ENCODE measurements at places on chromosomes 3 and 15.

DNA sequence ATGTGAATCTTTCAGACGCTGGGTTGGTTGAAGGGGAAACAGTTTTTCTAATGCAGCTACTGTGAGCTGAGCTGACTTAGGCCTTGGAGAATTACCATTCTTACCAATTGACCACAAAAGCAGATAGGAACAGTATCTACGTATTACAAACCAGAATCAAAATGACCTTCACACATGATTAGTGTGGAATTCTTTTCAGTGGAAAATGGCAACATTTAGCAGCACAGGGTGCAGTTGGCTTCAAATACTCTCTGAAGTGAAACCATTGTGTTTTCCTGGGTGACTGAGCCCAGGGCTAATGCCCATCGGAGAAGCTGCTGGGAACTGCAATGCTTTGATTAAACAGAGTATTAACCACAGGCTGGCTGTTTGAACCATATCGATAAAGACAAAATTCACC is 40.2 kb upstream of the GOLGA8J start:
- DNase-seq = no peak

GRCh38 chr3:54800478-54800877 is 127.4 kb downstream of the LRTM1 start:
- no peak for DNase-seq

- no peak for DNase-seq
These were observed 810 bp downstream of the TMEM62 start for GRCh38 chr15:43134157-43134635.

DNA sequence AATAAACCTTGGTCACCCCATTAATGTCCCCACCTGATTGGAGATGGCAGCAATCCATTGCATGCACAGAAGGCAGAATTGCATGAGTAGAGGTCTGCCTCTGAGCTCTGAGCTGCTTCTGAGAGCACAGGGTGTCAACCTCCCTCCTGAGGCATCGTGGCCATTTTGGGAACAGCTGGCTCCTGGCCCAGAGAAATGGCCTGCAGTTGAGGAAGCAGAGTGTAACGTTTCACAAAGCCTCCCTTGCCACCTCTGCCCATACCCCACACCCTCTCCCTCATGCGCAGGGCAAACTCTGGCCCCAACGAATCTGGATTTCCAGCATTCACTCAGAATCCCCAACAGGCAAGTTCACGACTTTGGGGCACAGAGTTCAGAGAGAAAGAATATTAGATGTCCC is 198.9 kb downstream of the ADAMTS9 start:
- no peak for DNase-seq

- DNase-seq = no peak
These were observed 20.4 kb downstream of the MAGI1 start for GRCh38 chr3:66018057-66019033.

- no peak for DNase-seq
These were observed 27.2 kb downstream of the PIK3CA start for GRCh38 chr3:179175358-179175757.

DNA sequence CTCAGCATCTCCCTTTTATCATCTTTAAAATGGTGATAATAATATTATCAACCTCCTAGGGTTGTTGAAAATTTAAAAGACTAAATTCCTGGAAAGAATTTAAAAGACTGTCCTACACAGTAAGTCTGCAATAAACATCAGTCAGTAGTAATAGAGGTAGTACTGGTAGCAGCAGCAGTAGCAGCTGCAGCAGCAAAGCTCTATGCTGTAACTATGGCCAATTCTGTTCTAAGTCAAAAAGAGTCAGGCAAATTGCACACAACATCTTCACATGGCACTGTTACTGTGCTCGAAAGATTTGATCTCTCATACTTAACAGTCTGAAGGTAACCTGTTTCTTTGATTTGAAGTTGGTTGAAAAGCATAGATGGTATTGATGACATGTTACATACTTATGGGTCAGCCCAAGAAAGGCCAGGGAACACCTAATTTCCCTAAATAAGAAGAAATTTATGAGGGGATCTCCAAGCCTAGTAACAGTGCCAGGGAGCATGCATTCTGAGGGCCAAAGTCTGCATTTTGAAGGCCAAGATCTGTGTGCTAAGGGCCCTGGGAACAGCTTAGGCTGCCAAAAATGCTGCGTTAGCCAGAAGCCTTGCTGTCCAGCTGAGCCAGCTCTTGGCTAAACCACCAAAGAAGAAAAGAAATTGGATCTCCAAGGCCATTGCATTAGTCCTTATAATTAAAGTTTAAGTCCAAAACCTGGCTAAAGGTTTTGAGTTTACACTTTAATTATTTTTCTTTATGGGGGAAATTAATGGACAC is 68.2 kb downstream of the SIDT1 start:
- no peak for DNase-seq

GRCh38 chr3:65967451-65967850 is 71.3 kb downstream of the MAGI1 start:
- no peak for DNase-seq

DNA sequence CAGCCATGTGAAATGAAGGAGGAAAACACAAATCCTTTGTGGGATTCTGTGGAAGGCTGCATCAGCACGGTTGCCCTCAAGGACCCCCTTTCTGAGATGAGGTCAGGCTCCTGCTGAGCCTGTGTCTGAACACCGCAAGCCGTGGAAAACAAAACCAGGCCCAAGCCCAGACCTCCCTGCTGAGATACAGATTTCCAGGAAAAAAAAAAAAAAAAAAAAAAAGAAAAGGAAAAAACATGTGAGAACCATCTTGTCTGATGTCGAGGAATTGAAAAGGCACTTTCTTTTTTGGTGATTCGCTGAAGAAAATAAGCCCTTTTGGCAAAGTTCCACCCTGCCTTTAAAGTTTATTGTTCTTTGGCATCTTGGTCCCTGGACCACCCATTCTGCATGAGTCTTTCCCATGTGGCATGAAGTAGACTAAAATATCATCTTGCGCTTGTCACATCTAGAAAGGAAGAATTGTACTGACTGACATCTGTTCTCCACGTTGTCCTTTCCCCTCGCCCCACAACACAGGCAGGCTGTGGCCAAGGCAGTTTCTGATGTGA is 117.6 kb downstream of the CHST2 start:
- DNase-seq = no peak

DNA sequence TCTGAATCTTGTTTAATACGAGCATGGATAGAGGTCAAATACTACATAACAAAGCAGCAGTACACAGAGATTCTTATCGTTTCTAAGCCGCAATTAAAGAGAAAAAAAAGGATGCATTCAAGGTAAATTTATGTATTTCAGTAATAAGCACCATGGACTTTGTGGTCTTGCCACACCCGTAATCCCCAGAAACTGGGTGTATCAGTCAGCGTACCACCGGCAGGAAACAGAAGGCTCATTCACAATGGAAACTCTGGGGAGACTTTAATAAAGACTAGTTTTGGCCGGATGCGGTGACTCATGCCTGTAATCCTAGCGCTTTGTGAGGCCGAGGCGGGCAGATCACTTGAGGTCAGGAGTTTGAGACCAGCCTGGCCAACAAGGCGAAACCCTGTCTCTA is 81.9 kb upstream of the ZNF280D start:
- no peak for DNase-seq

DNA sequence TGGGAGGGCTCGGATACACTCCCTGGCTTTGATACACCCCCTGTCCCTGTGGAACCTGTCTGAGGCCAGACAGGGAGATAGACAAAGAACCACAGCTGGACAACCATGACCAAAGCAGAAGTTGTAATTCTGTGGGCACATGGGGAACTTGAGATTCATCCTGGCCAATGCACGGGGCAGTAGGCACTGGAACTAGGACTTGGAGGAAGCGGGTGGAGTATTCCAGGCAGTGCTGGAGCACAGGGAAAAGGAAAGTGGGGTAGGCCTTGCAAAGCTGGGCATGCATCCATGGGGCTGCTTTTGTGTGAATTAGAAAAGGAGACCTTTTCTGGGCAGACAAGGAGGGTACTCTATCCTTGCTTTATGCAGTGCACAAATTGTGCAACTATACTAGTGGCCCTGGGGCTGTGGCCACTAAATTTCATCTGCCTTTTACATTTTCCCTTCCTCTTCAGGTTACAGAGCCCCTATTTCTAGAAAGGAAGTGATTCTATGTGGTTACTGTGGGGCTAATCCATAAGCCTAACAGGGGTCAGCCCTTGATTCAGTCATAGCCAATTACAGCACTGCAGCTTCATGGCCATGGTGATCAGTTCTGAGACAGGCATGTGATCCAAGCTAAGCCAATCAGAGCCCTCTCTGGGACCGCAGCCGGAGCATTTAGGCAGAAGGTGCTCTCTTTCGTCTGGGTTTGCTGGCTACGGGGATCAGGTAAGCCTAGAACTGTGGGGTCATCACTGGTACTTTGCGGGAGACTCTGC is 21.0 kb downstream of the CRABP1 start:
- DNase-seq = no peak

DNA sequence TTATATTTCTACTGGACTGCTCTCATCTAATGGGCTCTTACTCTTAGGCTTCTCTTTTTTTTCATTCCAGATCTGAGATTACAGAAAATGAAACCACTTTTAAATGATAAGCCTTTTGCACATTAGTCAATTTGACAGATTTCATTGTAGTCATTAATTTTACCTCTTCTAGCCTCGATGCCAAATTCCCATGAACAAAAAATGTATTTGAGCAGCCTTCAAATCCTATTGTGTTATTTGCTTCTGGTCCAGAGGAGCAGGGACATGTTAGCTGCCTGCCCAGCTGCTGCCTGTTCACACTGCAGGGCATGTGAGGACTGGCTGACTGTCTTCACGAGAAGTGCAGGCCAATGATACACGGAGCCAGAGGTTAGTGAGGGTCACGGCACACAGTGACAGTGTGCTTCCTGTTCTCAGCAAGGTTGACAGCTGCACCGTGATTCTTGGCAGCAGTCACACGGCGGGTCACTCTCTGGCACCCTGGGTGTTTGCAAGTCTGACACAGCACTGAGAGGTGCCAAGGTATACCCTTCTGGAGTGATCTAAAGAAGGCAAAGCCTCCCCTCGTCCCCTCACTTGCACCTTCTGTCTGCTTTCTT is 40.8 kb downstream of the KAT2B start:
- DNase-seq = peak; percentile 13

DNA sequence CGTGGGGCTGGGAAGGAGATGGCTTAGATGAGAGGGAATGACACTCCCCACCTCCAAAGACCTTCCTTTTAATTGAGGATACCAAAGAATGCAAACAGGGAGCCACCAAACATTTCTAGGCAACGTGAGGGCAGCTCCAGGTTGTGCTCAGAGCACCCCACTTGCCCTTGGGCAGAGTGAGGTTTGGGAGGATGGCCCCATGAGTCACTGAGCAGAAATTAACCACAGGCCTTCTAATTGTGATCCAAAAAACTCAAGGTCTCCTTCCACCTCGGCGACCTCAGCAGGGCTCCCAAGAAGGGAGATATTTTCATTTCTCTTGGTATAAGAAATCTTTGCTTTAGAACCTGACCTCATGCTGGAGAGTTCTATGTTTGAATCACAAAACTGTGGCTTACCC is 305.0 kb upstream of the TPM1 start:
- DNase-seq = no peak

GRCh38 chr15:94312946-94313345 is 81.6 kb downstream of the MCTP2 start:
- no peak for DNase-seq

DNA sequence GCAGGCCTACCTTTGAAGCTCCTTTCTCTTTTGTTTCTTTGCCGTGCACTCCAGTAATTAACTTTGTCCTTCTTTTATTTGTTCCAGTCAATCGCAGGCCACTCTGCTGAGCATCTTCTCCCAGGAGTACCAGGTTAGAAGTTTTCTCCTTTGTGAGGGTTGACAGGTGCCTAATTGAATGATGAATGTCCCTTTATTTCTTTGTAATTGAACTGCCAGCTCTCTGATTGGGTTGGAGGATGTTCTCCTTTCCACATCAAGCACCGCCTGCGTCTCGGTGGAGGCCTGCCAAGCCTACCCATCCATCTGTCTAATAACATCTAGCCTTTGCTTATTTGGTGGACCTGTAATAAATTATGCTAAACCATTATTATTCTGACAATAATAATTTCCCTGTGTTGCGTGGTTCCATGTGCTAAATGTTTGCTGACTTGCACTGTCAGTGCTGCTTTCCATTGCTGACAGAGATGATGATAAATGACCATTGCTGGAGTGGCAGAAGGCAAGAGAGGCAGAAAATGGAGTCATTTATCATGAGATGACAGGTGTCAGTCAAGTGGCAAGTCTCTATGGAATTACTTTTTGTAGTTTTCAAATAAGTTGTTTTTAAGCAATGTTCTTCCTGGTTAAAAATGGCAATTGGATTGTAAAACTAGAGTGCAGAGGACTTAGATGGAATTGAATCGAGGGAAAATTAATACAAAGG is 64.9 kb downstream of the CDIN1 start:
- DNase-seq = no peak

DNA sequence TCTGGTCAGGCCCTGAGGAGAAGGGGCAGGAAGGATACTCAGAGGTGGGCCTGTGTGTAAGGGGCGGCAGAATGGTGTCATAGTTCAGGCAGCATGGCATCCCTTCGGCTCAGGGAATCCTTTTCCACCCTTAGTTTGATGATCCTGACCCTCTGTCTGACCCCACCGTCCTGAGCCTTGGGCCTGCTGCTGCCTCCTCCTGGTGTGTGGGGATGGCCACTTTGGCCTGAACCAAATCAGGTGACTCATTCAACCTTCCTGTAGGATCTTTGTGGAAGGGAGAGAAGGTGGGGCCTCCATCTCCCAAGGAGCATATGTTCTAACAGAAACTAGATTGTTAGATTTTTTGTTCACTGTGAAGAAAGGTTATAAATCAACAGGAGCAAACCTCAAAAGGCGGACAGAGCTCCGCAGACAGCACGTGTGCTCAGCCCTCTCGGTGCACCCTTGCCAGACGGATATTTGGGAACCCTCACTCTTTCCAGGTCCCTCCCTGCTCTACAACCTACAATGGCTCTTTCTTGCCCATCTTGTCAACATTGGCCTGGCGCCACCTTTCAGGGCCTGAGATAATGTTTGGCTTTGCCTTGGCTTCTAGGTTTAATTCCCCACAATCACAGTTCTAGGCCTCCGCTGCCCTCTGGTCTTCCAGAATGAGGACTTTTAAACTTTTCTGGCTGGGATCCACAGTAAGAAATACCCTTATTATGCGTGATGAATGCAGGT is 21.7 kb downstream of the THSD4 start:
- no peak for DNase-seq

- no peak for DNase-seq
These were observed 167.5 kb upstream of the TRIM42 start for GRCh38 chr3:140510303-140510861.

- DNase-seq = no peak
These were observed 234.8 kb downstream of the SNRPN start for GRCh38 chr15:25189551-25189950.

DNA sequence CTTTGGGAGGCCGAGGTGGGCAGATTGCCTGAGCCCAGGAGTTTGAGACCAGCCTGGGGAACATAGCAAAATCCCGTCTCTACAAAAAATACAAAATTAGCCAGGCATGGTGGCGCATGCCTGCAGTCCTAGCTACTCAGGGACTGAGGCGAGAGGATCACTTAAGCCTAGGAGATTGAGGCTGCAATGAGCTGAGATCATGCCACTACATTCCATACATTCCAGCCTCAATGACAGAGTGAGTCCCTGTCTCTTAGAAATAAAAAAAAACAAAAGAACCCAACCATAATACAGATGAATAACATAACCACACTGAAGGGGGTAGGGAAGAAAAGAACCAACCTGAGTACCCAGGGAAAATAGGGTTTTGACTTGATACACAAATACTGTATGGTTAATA is 19.7 kb upstream of the CGNL1 start:
- DNase-seq = no peak
